ENCODE measurements at places on chromosomes 4 and X. TPM values are rescaled to one million over a fixed set of nuclear protein-coding genes. Genes with fewer than 3 reads are reported as not detected.

DNA sequence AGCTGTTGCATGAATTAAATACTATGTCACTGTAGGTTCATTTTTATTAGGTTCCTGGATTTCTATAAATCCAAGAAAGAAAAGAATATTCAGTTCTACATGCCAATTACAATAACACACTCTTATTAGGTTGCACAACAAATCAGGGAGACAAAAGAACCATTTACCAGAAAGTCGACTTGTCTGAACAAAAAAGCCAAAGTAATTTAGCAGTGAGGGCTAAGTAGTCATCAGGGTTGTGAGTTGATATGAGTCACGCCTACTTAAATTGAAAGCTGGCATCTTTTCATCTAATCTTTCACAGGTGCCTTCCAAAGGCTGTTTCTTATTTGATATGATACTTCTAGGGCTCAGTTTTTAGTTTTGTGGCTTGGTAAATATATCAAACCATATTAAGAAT, 25.4 kb upstream of the GNRHR start:
- no peak for DNase-seq

GRCh38 chr4:63214076-63214475, 1195.2 kb downstream of the TECRL start:
- DNase-seq: no peak

The AMTN gene
- not detected for total RNA-seq

- no peak for DNase-seq
Observed at GRCh38 chr4:11418610-11419009, 10.1 kb downstream of the HS3ST1 start.

DNA sequence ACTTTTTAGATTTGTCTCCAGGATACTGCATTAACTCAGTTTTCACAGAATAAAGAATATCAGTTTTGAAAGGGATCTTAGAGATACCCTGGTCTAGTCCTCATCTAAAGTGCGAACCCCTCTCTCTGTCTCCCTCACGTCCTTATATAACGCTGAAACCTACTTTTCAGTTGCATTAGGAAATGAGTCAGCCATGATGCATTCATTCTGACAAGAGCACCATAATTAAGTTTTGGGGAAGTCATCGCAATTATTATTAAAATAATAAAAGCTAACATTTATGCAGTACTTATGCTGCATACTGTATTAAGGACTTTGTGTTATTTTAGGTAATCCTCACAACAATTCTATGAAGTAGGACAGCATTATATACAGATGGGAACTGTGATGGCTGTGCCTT, 116.1 kb downstream of the REELD1 start:
- no peak for DNase-seq

The EDA gene
- 6.5 TPM for total RNA-seq

Measured in spinal cord (tissue), 10 donors.